ENCODE measurements at places on chromosomes 1 and 21. TPM values are rescaled to one million over a fixed set of nuclear protein-coding genes. Genes with fewer than 3 reads are reported as not detected.

DNA sequence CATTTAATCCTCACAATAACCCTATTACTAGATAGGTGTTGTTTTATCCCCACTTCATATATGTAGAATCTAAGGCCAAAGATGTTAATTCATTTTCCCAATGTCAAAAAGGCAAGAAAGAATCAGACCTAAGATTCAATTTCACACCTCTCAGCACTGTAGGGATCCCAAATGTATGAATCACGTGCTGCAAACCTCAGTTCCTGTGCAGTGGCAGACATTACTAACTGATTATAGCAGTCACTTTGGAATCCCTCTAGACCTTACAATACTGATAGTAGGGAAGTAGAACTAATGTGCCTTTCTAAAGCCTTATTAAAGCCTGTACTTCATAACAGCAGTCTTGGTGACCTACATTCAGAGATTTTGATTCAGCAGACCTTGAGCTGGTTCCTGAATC lies 2.3 kb downstream of the C1orf87 start:
- no peaks in the 10 kb centered on the region for H3K4me1 ChIP-seq
- H3K27ac ChIP-seq = no peak overlapping the region
- no peaks in the 10 kb centered on the region for H3K36me3 ChIP-seq
- H3K27me3 ChIP-seq = no peaks in the 10 kb centered on the region

DNA sequence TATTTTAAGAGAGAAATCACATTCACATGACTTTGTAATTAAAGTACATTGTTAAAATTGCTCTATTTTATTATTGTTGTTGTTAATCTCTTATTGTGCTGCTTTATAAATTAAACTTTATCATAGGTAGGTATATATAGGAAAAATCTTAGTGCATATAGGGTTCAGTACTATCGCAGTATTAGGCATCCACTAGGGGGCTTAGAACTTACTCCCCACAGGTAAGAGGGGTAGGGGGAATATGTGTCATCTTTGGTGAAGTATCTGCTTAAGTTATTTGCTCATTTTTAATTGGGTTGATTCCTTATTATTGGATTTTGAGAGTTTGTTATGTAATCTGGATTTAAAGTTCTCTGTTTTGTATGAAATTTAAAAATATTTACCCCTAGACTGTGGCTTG lies 385.2 kb downstream of the DUSP10 start:
- H3K36me3 ChIP-seq = no peaks in the 10 kb centered on the region
- H3K27ac ChIP-seq = no peak overlapping the region
- DNase-seq = no peak
- no peak overlapping the region for H3K4me3 ChIP-seq

Gene PLCH2
- 26.1 TPM for total RNA-seq

DNA sequence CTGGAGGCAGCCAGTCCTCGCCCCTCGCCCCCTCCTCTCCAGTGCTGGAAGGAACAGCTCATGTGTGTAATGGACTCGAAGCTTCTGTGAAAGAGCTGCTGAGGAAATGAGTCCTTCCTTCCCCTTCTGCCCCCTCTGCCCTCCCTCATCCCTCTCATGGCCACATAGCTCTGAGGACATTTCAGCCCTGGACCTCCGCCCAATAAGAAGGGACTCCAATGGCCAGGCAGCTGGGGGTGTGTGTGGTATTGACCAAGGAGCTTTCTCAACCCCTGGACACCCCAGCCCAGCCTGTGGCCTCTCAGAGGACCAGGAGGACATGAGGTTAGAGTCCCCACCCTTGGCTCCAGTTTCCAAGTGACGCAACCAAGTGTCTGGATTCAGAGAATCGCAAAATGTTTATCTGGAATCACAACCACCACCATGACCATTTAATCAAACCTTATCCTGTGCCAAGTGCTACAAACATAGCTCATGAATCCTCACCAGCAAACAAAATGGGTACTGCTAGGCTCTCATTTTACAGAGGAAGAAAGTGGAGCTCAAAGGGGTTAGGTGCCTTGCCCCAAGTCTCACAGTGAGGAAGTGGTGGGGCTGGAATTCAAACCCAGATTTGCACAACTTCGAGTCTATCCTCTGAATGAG lies 47.8 kb upstream of the ECE1 start:
- no peaks in the 10 kb centered on the region for H3K27me3 ChIP-seq
- peak overlapping the region; percentile 93 for H3K27ac ChIP-seq
- DNase-seq = no peak
- H3K4me3 ChIP-seq = no peak overlapping the region
- no peaks in the 10 kb centered on the region for H3K36me3 ChIP-seq
- H3K4me1 ChIP-seq = peaks cover 50% of the 10 kb centered on the region

DNA sequence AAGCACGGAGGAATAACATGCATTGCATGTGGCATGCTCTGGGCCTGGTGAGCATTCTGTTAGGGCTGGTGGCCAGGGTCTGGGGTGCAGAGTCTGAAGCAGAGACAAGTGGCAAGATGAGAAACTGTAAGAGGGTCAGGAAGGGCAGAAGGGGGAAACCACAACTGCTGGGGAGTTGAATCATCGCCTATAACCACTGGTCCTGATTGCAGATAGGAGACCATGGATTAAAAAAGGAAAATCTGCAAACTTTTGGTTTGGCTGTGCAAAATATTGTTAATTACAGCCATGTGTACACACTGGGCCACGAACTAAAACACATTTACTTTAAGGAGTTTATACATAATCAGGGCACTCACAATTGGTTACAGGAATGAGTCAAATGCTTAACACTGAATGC lies 76.6 kb downstream of the TGFBR3 start:
- H3K36me3 ChIP-seq = no peaks in the 10 kb centered on the region
- peaks cover 26% of the 10 kb centered on the region for H3K4me1 ChIP-seq
- no peak overlapping the region for H3K4me3 ChIP-seq
- no peaks in the 10 kb centered on the region for H3K27me3 ChIP-seq
- no peak for DNase-seq
- H3K27ac ChIP-seq = no peak overlapping the region

- H3K27ac ChIP-seq = no peak overlapping the region
- DNase-seq = no peak
- H3K4me3 ChIP-seq = no peak overlapping the region
- H3K4me1 ChIP-seq = peaks cover 49% of the 10 kb centered on the region
- no peaks in the 10 kb centered on the region for H3K36me3 ChIP-seq
Observed at GRCh38 chr21:32474179-32475059, 61.9 kb downstream of the EVA1C start.

Gene TXLNA
- 39.3 TPM for total RNA-seq
